ENCODE measurements at places on chromosomes 1 and 21. TPM values are rescaled to one million over a fixed set of nuclear protein-coding genes. Genes with fewer than 3 reads are reported as not detected.

The LCE1E gene
- total RNA-seq: not detected

DNA sequence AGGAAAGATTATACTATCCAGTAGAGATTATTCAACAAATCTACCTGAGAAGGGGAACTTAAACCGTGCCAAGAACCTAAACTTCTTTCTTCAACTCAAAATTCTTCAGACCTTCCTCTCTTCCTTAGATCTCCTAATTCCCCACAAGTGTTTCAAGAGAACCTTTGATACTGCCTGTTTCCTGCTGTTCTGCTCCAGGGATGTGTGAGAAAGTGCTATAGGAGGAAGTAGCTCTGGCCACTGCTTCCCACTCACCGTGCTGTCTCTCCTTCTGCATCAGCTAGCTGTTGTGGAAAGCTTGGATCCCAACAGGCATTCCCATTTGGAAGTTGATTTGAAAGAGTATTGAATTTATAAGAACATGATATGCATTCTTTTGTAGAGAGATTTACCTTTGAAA lies 4.5 kb upstream of the NOS1AP start:
- H3K36me3 ChIP-seq: no peaks in the 10 kb centered on the region
- H3K4me3 ChIP-seq: no peak overlapping the region
- H3K4me1 ChIP-seq: no peaks in the 10 kb centered on the region

DNA sequence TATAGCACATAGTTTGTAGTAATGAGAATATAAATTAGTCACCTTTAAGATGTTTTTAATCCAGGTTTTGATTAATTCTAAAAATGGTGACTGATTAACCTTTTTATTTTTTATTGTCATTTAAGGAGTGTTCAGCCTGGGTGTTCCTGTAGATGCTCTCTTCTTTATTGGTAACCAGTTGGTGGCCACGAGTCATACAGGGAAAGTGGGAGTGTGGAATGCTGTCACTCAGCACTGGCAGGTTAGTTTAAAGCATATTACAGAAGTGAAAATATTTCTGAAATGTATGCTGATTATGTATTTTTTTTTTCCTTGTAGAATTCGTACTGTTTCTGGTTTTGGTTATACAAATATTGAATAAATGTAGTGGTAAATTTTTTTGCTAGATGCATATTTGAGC lies 28.1 kb downstream of the KCTD3 start:
- H3K27ac ChIP-seq: no peak overlapping the region
- no peaks in the 10 kb centered on the region for H3K27me3 ChIP-seq
- H3K4me1 ChIP-seq: peaks cover 24% of the 10 kb centered on the region
- no peak overlapping the region for H3K4me3 ChIP-seq
- no peak for DNase-seq
- peaks cover 45% of the 10 kb centered on the region for H3K36me3 ChIP-seq

DNA sequence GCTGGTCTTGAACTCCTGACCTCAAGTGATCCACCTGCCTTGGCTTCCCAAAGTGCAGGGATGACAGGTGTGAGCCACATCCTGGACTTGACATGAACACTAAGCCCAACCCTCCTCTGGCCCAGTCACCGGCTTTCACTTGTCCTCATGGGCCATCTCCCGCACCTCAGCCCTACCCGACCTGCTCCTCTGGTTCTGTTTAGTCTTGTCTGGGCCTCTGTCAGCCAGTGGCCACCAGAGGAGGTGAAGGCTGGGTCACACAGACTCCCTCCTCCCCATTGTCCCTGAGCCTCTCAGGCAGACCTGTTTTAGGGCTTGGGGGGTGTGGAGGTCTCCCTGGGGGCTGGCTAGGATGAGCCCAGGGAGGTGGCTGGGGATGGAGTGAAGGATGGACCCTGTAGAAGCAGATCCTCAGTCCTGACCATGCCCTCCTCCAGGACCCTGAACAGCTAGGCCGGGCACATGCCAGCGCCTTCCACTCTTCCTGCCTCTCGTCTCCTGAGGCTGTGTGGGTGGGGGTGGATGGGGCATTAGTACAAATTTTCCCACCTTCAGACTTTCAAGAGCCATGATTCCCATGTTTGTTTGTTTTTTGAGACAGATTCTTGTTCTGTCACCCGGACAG lies 26.1 kb upstream of the UMODL1 start:
- no peak overlapping the region for H3K4me3 ChIP-seq
- peaks cover 21% of the 10 kb centered on the region for H3K4me1 ChIP-seq
- H3K27ac ChIP-seq: no peak overlapping the region
- DNase-seq: peak; percentile 59

The FOXO6 gene
- total RNA-seq: 1.4 TPM

- no peak for DNase-seq
- no peak overlapping the region for H3K27ac ChIP-seq
- no peaks in the 10 kb centered on the region for H3K36me3 ChIP-seq
- H3K27me3 ChIP-seq: peaks cover 2% of the 10 kb centered on the region
These were observed 62.6 kb upstream of the CLDN14 start for GRCh38 chr21:36542312-36543101.

DNA sequence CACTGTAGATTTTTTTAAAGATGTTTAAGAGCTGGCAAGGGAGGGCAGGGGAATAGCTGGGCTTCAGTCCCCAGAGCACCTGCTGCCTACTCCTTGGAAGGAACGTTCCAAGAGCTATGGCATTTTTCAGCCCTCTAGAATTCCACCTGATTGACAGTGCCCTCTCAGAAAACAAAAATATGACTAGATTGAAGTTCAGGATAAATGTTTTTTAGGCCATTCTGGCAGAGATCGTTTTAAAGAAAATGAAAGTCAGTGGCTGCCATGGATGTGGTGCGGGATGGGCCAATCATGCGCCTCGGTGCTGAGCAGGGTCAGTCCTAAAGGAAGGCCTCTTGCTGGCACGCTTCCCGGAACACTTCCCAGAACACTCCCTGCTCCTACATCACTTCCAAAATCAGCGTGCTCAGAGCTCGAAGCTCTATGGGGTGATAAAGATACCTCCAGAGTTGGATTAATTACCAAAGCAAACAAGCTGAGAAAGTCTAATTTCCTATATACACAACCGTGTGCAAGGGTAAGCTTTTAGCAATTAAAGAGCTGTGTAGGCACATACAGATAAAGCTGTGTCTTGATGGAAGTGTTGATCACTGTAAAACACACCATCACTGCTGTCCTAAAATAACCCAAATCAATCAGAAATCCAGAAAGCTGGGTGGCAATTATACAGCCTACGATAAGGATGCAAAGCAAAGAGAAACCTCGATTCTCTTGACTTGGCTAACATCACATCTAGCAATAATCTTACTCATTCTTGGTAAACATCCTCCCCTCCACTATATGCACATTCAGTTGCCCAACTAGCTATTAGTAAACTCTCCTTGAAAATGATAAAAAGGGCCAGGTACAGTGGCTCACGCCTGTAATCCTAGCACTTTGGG lies 34.6 kb downstream of the TGFBR3 start:
- no peak overlapping the region for H3K4me3 ChIP-seq
- peak overlapping the region; percentile 88 for H3K27ac ChIP-seq
- peak; percentile 98 for DNase-seq

DNA sequence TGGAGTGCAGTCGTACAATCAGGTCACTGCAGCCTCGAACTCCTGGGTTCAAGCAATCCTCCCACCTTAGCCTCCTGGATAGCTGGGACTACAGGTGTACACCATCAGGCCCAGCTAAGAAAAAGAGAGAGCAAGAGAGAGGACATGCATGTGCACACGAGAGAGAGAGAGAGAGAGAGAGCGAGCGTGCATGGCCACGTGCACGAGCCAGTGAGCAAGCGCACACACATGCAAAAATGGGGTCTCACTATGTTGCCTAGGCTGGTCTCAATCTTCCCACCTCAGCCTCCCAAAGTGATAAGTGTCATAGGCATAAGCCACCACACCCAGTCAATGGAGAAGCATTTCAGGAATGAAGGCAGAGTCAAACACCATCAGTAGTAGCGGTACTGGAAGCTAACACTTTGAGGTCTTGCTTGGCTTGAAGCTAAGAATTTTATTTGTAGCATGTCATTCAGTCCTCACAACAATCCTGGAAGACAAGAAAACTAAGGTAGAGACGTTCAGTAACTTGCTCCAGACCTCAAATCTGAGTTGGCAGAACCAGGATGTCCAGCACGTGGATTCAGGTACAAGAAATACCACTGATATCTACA lies 14.5 kb downstream of the GNB1 start:
- DNase-seq: no peak
- no peak overlapping the region for H3K27ac ChIP-seq
- H3K4me3 ChIP-seq: no peak overlapping the region
- H3K36me3 ChIP-seq: peaks cover 3% of the 10 kb centered on the region
